ENCODE measurements at places on chromosomes 16 and 17.

DNA sequence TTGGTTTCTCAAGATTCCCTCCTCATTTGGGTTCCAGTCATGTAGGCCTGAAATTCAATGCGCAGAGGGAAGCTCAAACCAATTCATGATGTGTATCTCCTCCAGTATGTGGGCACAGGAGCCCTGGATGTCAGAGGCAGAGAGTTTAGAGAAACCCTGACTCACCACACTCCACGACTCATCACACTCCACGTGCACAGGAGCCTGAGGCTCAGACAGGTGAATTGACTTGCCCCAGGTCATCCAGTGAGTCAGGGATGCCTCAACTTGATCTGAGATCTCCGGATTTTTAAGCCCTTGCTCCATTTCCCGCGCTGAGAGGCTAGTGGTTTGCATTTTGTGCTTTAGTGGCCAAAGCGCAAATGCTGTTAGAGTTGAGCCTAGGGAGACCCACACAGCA, 183.9 kb downstream of the HAPSTR1 start:
- no peak overlapping the region for H3K27ac ChIP-seq
- no peaks in the 10 kb centered on the region for H3K27me3 ChIP-seq
- no peak overlapping the region for H3K4me3 ChIP-seq
- H3K36me3 ChIP-seq = no peaks in the 10 kb centered on the region
- no peaks in the 10 kb centered on the region for H3K4me1 ChIP-seq

GRCh38 chr17:77427391-77427991, 286.7 kb downstream of the SEC14L1 start:
- H3K27me3 ChIP-seq = no peaks in the 10 kb centered on the region
- peak overlapping the region; percentile 95 for H3K27ac ChIP-seq
- H3K4me1 ChIP-seq = peaks cover 71% of the 10 kb centered on the region
- DNase-seq = peak; percentile 66

- H3K4me1 ChIP-seq = peaks cover 21% of the 10 kb centered on the region
- peak within 1 kb of the TSS; percentile 19 for H3K27ac ChIP-seq
- peaks cover 77% of the 10 kb centered on the region for H3K27me3 ChIP-seq
- peak within 1 kb of the TSS; percentile 61 for H3K4me3 ChIP-seq
Measured at GRCh38 chr17:32265192-32265923, at the start of gene RHBDL3. Gene RHBDL3 (plus strand): TSS chr17:32265832. CDS start chr17:32266190, 358 bp downstream.

DNA sequence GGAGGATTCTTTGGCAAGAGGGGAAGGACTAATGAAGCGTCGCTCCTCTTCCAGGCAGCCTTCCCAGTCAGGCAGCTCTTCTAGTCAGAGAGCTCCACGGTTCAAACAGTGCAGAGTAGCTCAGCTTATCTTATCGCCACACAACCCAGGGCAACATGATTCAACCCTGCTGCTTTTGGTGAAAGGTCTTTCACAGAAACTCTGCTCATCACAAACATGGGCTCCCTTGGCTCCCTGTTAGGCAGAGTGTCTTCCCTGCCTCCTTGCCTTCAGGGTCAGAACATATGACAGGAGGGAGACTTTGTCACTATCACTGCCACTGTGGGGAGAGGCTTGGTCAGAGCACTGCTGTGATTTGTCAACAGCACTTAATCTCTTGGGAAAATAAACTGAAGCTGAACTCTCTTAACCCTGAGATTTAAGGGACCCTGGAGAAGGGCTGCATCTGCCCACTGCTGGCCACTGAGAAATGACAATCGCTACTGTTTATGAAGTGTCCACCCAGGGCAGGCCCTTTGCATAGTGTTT, 6.9 kb upstream of the SLC13A2 start:
- no peak overlapping the region for H3K27ac ChIP-seq
- no peaks in the 10 kb centered on the region for H3K36me3 ChIP-seq
- H3K27me3 ChIP-seq = no peaks in the 10 kb centered on the region
- DNase-seq = no peak
- no peak overlapping the region for H3K4me3 ChIP-seq

DNA sequence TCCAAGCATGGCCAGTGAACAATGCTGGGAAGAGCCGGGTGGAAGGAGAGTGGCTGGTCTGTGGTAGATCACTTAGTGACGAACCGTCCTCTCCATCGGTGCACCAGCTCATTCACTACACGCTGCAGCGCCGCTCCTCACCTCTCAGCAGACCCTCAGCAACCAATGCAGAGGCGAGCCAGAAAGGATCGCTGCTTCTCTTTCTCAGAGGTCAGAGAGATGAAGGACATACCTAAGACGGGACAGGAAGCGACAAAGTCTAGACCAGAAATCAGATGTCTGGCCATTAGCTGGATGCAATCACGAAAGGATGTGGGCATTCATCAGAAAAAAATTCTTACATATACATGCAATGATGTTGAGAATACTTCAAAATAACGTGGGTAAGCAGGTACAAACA, 26.9 kb downstream of the NSMCE1 start:
- H3K4me3 ChIP-seq = no peak overlapping the region
- no peak for DNase-seq
- H3K27me3 ChIP-seq = no peaks in the 10 kb centered on the region
- no peaks in the 10 kb centered on the region for H3K36me3 ChIP-seq

GRCh38 chr17:15978606-15979005, 20.9 kb downstream of the ZSWIM7 start:
- no peak overlapping the region for H3K27ac ChIP-seq
- DNase-seq = no peak
- H3K4me1 ChIP-seq = peaks cover 17% of the 10 kb centered on the region
- H3K36me3 ChIP-seq = peaks cover 5% of the 10 kb centered on the region

DNA sequence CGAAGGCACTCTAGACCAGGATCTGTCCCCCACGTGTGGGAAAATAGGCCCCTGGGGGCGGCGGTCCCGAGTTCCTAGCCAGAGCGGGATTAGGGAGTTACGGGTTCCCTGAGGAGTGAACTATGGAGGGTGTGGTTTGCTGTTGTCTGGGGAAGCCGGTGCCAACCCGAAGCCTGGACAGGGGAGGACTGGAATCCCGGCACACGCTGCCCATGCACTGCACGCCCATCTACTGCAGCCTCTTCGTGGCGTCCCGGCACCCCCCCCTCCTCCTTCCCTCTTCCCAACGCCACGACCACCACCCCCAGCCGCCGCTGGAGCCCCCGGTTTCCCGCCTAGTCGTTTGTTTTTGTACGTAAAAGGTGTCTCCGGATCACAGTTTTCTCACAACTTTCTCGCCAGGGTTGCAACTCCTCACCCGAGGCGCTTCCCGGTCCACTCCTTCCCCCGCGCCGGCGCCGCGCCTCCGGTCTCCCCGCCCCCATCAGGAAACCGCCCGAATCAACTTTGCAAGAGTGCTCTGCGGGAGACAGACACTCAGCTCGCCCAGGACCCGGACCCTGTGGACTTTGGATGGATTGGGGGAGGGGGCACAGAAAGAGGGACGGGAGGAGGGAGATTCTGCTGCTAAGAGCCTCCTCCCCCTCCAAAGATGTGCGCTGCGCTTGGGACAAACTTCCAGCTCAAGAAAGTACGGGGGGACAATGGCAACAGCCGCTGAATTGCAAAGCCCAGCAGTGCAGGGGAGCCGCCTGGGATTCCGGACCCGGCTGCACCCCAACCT, 1.4 kb upstream of the LHX1 start:
- peaks cover 100% of the 10 kb centered on the region for H3K27me3 ChIP-seq
- peaks cover 68% of the 10 kb centered on the region for H3K4me1 ChIP-seq
